ENCODE measurements at places on chromosomes 12 and 14.

DNA sequence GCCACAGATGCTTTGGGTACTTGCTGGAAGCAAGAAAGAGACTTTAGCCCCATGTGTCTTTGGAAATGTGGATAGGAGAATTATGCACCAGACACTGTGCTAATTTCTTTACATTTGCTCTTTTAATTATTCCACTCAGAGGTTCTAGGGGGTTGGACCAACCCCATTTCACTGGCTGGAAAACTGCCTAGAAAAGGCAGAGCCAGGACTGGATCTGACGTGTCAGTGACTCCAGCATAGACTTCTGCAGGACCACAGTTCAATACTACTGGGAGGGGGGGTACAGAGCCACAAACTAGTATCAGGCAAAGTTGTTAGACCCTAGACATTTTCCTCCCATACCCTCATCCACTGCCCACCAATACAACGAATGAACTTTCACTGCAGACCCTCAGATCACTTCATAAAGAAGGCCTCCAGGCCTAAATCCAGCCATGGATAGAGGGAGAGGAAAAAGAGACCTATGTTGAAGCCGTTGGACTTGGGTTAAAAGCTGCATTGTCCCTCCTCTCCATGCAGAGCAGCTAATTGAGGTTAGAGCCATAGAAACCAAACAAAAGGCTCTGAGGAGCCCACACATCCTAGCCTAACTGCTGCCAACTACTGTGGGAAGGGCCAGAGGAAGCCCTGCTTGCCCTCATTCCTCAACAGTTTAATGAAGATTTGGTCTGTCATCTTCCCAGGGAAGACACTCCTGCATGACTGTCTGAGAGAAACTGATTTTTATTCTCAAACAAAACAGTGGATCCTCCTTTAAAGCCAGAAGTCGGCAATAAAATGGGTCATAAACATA is 68.7 kb downstream of the STON2 start:
- DNase-seq, result no peak

DNA sequence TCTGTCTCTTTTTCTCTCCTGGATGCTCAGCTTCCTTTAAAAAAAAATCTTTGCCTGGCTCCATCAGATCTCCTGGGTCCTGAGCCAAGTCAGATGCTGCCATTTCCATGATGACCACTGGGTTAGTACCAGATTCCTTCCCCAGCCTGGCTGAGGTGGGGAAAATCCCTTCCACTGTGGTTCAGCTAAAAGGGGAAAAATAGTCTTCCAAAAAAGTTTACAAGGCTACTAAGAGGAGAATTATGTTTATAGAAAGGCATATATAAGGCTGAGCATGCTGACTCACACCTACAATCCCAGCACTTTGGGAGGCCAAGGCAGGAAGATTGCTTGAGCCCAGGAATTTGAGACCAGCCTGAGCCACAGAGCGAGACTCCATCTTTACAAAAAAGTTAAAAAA is 28.4 kb upstream of the GAS2L3 start:
- no peak for DNase-seq

- no peak for DNase-seq
Measured at GRCh38 chr12:115687094-115687493, 590.4 kb downstream of the MED13L start.

- no peak for DNase-seq
Measured at GRCh38 chr12:46549527-46550265, 177.1 kb upstream of the SLC38A2 start.

DNA sequence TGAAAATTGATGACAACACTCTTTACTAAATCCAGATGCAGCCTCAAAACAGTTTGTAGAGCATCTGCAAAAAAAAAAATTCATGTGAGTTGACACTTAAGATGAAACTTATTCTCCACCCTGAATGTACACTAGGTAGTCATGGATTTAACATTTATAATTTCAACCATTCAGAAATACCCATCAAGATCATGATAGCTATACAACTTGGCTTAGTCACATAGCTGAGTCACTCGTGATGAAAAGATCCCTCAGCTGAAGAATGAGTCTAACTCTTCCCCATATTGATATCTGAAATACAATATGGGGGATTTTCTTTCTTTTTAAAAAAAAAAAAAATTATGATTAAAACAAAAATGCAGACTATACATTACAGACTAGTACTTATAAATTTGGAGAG is 104.8 kb upstream of the PLEKHG7 start:
- DNase-seq, result no peak

DNA sequence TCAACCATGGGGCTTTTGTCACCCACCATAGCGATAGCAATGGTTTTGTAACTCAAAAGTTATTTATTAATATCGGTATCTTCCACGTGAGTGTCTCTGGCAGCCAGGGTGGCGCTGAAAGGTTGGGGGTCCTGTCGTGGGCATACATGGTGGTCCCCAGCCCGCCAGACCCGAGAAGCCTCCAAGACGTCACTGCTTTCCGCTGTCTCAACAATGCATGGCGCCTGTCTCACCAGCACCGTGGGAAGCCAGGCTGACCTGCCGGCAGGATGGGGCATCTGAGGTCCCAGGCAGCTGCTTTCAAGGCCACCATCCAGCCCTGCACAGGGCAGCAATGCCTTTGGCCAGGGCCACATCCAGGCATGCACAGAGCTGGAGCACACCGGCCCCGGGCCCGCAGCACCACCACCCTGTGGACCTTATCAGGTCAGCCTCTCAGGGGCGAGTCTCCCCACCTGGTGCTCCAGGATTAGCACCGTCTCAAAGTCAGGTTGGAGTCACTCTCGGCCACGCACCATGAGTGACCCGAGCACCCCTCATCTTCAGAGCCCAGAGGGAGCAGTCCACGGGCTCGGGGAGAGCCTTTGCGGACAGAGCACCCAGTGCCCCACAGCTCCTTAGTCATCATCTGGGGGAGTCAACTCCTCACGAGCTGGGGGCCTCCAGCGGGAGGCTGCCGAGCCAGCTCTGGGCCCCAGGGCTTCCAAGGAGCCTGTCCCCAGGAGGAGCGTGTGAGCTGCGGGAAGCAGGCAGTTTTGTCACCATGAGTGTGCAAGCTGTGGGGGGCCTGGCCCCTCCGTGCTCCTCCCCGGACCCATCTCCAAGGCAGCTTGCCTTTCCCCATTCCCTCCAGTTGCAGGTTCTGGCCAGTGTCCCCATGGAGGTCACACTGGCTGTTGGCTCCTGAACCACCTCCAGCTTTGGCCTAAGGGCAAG is 14.6 kb upstream of the C14orf180 start:
- DNase-seq, result no peak

- DNase-seq, result peak; percentile 44
Measured at GRCh38 chr14:85533023-85533860, 3.3 kb downstream of the FLRT2 start.

GRCh38 chr12:109359131-109359690 is 11.5 kb downstream of the MYO1H start:
- DNase-seq, result no peak

DNA sequence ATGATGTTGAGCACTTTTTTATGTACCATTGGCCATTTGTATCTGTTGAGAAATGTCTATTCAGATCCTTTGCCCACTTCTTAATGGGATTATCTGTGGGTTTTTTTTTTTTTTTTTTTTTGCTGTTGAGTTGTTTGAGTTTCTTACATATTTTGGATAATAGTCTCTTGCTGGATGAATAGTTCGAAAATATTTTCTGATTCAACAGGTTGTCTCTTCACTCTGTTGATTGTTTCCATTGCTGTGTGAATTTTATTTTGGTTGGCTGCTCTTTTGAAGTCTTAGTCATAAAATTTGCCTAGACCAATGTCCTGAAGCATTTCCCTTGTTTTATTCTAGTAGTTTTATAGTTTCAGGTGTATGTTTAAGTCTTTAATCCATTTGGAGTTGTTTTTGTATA is 64.5 kb downstream of the CAND1 start:
- DNase-seq, result no peak

GRCh38 chr14:105830171-105830570 is 303.8 kb downstream of the TMEM121 start:
- DNase-seq, result no peak

- no peak for DNase-seq
Measured at GRCh38 chr12:27865421-27865820, 85.4 kb upstream of the MANSC4 start.

DNA sequence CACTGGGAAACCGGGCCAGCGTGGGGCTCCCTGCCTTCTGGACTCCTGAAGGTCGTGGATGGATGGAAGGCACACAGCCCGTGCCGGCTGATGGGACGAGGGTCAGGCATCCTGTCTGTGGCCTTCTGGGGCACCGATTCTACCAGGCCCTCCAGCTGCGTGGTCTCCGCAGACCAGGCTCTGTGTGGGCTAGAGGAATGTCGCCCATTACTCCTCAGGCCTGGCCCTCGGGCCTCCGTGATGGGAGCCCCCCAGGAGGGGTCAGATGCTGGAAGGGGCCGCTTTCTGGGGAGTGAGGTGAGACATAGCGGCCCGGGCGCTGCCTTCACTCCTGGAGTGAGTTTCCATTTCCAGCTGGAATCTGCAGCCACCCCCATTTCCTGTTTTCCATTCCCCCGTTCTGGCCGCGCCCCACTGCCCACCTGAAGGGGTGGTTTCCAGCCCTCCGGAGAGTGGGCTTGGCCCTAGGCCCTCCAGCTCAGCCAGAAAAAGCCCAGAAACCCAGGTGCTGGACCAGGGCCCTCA is 26.9 kb downstream of the HIP1R start:
- peak; percentile 60 for DNase-seq
